Stimulated activated naive CD8-positive, alpha-beta T cell treated with anti-CD3 and anti-CD28 coated beads, Interleukin-15, amount 100 ng/mL, for 72 hours (primary cell): ENCODE measurements at places on chromosomes 3 and 15.

DNA sequence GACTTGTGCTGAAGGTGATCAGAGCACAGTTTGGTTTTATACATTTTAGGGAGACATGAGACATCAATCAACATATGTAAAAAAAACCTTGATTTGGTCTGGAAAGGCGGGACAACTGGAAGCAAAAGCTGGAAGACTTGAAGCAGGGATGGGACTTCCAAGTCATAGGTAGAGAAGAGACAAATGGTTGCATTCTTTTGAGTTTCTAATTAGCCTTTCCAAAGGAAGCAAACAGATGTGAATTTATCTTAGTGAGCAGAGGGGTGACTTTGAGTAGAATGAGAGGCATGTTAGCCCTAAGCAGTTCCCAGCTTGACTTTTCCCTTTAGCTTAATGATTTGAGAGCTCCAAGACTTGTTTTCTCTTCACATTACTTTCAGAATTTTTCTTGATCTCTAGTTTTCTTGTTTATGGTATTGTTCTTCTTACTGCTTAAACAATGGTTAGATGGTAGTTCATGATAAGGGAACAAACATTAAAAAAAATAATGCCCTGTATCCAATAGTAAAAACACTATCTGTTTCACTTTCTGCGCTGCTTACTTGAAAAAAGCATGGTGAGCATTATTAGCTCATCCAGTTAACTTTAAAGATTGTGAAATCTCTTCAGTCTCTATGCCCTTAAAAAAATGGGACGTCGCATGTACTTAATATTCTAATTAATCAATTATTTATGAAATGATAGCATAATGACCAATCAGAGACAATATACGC is 48.5 kb upstream of the BCHE start:
- DNase-seq = no peak

GRCh38 chr3:51799879-51800749 is 21.1 kb upstream of the IQCF6 start:
- DNase-seq = no peak

DNA sequence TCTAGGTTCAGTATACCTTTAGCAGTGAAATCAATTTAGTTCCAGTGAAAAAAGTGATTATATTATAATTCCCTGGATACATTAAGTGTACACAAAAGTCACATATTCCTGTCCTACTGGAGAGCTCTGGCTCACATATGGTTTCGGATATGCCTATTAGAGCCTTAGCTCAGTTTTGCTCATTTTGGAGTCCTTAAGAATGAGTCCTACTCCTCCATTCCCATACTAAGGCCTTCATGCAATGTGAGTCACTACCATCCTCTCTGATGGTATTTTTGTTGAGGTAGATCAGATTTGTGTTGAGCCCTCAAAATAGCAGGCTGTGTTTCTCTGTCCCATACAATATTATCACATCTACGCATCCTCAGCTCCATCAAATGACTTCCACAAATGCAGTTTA is 294.2 kb upstream of the COL8A1 start:
- DNase-seq = no peak

GRCh38 chr3:170815340-170815739 is 54.7 kb downstream of the RPL22L1 start:
- no peak for DNase-seq

DNA sequence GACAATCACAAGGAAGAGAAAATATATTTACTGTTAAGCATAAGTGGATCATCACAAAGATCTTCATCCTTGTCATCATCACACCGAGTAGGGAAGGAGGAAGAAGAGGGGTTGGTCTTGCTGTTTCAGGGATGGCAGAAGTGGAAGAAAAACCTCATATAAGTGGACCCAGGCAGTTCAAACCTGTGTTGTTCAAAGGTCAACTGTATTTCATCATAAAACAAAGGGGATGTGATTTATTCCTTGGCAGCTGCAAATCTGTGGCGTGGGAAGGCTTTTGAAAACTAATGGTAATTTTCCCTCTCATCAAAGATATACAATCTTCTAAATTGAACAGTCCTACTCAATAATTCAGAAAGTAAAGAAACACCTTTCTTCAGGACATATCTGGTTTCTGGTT is 129.9 kb upstream of the ABI3BP start:
- no peak for DNase-seq

DNA sequence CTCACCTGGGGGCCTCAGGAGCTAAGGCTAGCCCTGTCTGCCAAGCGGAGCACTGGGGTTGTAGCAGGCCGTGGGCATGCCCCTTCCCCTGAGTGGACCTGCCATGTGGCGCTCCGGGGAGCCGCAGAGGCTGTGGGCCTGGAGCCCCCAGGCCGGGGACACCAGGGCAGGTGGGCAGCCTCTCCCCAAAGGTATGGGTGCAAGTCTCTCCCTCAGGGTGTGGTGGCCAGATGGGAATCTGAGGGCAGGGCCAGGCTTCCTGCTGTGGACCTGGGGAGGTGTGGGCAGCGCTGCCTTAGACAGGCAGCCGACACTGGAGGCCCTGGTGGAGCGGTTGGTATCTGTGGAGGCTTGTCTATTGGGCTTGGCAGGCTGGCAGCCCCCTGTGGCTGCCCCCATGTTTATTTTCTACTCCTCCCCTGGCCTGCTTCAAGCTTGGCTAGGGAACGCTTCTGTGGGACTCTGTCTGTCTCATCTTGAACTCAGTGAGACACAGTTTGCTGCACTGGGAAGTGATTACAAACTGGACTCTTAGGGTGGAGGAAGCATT is 5.9 kb downstream of the ACVR2B start:
- DNase-seq = no peak

DNA sequence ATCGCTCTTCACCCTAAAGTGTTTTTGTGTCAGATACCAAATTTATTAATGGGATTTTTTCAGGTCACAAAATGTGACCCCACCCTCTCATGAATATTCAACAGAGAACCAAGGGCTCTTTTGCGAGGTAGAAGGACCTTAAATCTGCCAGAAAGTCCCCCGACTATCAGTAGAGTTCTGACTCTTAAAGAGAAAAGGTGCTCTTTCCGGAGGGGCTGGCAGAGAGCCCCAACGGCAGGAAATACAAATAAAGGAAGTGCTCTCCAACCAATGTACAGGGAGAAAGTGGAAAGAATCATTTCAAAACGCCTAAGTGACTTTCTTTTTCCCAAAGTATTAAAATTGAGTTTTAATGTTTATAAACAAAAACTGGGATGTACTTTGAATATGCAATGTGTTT is 517.2 kb downstream of the FOXP1 start:
- peak; percentile 60 for DNase-seq

- no peak for DNase-seq
Observed at GRCh38 chr3:86961297-86961696, 29.7 kb downstream of the VGLL3 start.

DNA sequence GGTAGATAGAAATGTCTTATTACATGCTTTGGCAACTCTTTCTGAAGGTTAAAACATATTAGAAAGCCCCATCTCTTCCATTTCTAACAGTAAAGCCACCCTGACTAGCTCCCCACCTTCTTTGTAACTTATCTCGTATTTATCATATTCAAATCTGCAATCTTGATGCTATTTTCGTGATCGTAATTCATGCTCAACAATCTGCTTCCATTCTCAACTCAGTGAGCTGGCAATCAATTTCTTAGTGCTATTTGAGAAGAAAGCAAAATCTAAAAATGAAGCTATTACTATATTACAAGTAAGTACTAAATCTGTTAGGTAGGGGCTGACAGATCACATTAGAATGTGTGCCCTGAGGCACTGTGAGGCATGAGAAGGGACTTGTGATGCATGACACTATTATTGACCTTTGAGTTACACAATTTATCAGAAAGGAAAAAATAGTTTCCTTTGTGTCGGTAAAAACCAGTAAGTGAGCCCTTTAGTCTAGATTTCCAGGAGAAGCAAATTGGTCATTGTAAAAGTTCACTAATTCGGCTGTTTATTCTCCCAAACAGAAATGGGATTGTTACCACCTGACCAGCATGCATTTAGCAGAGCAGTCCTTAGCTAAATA is 379.7 kb upstream of the CNTN6 start:
- DNase-seq = no peak

GRCh38 chr15:78276064-78276943 is 11.9 kb downstream of the DNAJA4 start:
- no peak for DNase-seq

DNA sequence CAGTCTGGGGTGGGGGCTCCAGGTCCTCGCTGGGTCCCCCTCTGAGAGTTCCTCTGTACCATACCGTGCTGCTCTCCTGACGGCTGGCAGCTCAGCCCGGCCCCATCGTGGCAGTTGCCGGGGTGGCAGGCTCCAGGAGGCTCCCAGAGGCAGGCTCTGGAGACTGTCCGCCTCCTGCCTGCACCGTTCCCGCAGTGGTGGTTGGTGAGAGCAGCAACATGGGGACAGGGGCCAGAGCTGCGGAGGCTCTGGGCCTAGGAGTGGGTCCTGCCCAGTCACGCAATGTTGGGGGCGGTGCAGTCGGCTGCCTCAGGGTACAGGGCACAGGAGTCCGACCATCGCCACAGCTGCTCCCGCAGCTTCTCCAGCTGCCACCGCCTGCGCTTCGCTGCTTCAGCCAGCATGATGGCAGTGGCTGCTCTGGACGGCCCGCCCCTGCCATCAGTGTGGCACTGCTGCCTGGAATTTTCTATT is 492.7 kb downstream of the AGBL1 start:
- no peak for DNase-seq

GRCh38 chr3:67335813-67336212 is 318.6 kb downstream of the SUCLG2 start:
- DNase-seq = no peak

GRCh38 chr3:157318639-157319288 is 117.9 kb upstream of the PTX3 start:
- no peak for DNase-seq

DNA sequence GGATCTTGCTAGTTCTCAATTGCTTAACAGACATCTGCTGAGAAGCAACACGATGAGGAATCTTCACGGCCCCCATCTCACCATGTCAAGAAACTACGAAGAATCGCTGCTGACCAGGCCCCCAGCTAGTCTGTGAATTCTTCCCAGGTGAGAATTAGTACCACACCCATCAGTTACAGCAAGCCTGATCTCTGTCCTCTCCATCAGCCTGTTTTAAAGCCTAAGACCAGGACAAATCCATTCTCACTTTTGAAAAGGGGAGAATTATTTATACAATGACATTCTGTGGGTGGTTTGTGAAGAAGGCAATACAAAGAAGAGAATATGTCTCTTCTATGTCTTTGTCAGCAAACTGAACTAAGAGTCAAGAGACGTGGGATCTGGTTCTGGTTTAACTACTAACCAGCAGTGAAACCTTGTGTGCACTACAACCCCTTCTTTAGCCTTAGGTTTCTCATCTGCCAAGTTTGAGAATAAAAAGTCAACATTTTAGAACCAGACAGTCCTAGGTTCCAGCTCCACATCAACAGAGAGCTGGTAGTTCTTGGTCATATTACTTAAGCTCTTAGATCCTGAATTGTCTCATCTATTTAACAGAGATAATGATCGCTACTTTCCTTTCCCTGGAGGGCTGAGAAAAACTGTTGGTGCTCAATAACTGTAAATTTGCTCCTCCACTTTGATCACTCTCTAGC is 160.4 kb upstream of the RORA start:
- no peak for DNase-seq

DNA sequence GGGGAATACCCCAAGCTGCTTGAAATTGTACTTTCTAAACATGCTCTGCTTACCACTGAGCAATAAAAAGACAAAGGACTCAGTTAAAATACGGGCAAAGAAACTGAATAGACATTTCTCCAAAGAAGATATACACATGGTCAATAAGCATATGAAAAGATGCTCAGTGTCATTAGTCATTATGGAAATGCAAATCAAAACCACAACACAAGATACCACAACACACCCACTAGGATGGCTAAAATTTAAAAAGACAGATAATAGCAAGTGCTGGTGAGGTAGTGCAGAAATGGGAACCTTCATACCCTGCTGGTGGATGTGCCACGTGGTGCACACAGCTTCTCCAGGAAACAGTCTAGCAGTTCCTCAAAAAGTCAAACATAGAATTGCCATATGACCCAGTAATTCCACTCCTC is 21.3 kb downstream of the LRIG1 start:
- DNase-seq = no peak

DNA sequence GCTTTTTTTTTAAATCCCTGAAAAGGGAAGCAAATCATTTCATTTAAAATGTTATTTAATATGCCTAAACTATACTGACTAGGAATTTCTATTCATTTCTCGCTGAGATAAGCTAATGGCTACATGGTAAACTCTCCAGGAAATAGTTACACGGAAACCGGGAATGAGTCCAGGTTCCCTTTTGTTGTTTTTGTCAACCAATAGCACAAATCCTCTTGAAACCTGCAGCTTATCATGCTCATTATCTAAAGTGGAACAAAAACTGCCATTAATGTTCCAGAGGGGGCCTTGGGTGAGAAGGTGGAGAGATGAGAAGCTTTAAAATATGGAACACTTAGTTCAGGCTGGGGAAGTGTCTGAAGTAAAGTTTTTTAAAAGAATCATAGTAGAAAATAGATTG is 113.5 kb upstream of the ALCAM start:
- DNase-seq = no peak

GRCh38 chr3:118889691-118890090 is 145.0 kb downstream of the IGSF11 start:
- no peak for DNase-seq

- no peak for DNase-seq
Observed at GRCh38 chr15:74565381-74566085, 24.5 kb downstream of the ARID3B start.

DNA sequence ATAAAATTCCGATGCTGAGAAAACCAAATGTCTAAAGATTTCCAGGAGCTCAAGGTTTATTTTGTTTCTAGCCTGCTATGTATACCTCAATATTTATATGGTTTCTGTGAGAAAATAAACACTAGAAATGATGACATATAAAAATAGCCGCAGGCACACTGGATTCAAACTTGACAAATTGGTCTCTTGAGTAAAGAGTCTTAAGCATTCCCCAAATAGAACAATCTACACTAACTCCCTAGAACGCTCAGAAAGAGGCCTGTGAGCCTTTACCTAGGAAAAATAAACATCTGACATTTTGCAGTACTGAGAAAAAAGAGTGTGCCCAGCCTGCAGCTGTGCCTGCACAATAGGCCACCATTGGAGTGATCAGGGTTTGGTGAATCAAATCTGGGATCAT is 75.2 kb downstream of the NEK10 start:
- no peak for DNase-seq

GRCh38 chr3:11556851-11557644 is 86.7 kb downstream of the VGLL4 start:
- no peak for DNase-seq

DNA sequence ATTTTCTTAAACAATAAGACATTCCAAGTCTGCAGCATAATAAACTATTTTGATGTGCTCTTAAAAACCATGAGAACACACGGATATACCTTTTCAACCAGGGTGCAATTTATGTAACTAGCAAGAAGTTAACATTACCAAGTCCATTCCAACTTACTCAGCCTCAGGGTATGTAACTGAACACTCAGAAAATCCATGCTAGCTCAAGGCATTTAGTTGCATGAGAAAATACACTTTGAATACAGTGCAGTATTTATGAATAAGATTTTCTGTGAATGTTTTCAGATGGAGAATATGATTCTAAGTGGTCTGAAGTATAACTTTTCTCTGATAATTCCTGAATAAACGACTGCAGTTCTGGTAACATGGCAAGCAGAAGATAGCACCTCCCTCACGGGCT is 124.3 kb downstream of the SNRK start:
- no peak for DNase-seq
